ENCODE measurements at places on chromosomes 13 and 19. TPM values are rescaled to one million over a fixed set of nuclear protein-coding genes. Genes with fewer than 3 reads are reported as not detected.

- no peaks in the 10 kb centered on the region for H3K27me3 ChIP-seq
- no peak overlapping the region for H3K4me3 ChIP-seq
- H3K4me1 ChIP-seq, result peaks cover 7% of the 10 kb centered on the region
- no peak overlapping the region for H3K27ac ChIP-seq
- no peak for DNase-seq
Measured at GRCh38 chr19:45547965-45548609, 36.5 kb downstream of the OPA3 start.

- DNase-seq, result no peak
- H3K36me3 ChIP-seq, result no peaks in the 10 kb centered on the region
- H3K4me3 ChIP-seq, result no peak overlapping the region
- no peak overlapping the region for H3K27ac ChIP-seq
- H3K27me3 ChIP-seq, result peaks cover 64% of the 10 kb centered on the region
Measured at GRCh38 chr13:20141238-20142022, 19.4 kb downstream of the GJA3 start.

The MBD3L3 gene
- total RNA-seq, result not detected

The MPV17L2 gene
- 6.3 TPM for total RNA-seq

DNA sequence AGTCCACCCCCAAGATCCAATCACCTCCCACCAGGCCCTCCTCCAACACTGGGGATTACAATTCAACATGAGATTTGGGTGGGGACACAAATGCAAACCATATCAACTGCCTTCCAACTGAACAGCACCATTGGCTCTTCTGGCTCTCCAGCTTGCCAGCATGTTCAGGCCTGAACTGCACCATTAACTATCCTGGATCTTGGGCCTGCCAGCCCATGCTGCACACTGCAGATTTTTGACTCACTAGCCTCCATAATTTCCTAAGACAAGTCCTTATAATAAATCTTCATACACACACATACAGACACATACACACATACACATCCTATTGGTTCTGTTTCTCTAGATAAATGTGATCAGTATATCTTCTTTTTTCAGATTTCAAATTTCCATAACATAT lies 737.1 kb upstream of the SPRY2 start:
- H3K4me3 ChIP-seq, result no peak overlapping the region
- no peaks in the 10 kb centered on the region for H3K36me3 ChIP-seq
- DNase-seq, result no peak
- H3K27me3 ChIP-seq, result no peaks in the 10 kb centered on the region
- no peak overlapping the region for H3K27ac ChIP-seq

- DNase-seq, result no peak
- peaks cover 33% of the 10 kb centered on the region for H3K27me3 ChIP-seq
- H3K36me3 ChIP-seq, result peaks cover 2% of the 10 kb centered on the region
- H3K4me3 ChIP-seq, result no peak overlapping the region
Measured at GRCh38 chr13:23902975-23903905, 5.9 kb upstream of the C1QTNF9B start.

The ZNF829 gene
- total RNA-seq, result 4.3 TPM

DNA sequence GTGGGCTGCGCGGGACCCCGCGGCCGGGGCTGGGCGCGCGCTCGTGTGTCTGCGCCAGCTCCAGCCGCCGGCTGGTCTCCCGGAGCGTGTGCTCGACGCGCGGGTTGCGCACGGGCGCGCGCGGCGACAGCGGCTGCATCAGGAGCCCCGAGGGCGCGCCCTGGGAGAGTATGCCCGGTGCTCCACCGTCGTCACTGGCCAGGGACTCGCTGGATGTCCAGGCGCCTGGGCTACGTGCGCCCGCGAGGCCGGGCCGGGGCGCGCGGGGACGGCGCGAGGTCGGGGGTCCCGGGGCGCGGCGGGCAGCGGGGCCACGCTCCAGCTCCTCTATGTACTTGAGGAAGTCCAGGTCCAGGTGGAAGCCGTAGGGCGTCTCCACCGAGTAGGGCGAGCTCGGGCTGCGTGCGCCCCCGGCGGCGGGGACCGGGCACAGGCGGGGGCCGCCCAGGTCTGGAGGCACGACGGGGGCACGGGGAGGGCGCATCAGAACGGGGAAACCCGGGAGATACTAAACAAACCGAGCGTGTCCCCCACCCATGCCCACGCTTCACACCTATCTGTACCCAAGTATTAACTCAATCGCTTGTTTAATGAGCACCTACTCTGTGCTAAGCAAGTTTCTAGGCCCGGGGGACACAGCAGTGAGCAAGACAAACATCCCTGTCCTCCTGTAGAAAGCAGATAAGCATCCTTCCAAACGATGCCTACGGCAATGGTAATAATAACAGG lies 7.6 kb downstream of the KANK3 start:
- peak overlapping the region; percentile 49 for H3K4me3 ChIP-seq
- no peak overlapping the region for H3K27ac ChIP-seq
- peaks cover 10% of the 10 kb centered on the region for H3K4me1 ChIP-seq

GRCh38 chr13:63299866-63300394 lies 1884.3 kb upstream of the PCDH20 start:
- H3K4me1 ChIP-seq, result no peaks in the 10 kb centered on the region
- H3K36me3 ChIP-seq, result no peaks in the 10 kb centered on the region
- no peak overlapping the region for H3K4me3 ChIP-seq
- no peaks in the 10 kb centered on the region for H3K27me3 ChIP-seq
- DNase-seq, result no peak
- H3K27ac ChIP-seq, result no peak overlapping the region

DNA sequence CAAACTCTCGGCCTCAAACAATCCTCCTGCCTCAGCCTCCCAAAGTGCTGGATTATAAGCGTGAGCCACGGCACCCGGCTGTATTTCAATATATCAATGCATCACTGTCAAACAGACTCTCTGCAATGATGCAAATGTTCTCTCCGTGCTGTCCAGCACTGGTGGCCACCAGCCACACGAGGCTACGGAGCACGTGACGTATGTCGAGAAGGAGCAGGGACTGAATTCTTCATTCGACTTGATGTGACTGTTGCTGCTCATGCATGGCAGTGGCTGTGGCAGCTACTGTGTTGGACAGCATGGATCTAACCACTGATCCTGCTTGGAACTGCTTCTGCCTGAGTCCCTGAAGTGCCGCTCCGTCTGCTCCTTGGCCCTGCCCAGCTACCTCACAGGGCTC lies 9.8 kb downstream of the LRRC4B start:
- H3K27me3 ChIP-seq, result peaks cover 23% of the 10 kb centered on the region
- no peaks in the 10 kb centered on the region for H3K36me3 ChIP-seq
- no peak for DNase-seq
- H3K27ac ChIP-seq, result no peak overlapping the region
- no peak overlapping the region for H3K4me3 ChIP-seq

DNA sequence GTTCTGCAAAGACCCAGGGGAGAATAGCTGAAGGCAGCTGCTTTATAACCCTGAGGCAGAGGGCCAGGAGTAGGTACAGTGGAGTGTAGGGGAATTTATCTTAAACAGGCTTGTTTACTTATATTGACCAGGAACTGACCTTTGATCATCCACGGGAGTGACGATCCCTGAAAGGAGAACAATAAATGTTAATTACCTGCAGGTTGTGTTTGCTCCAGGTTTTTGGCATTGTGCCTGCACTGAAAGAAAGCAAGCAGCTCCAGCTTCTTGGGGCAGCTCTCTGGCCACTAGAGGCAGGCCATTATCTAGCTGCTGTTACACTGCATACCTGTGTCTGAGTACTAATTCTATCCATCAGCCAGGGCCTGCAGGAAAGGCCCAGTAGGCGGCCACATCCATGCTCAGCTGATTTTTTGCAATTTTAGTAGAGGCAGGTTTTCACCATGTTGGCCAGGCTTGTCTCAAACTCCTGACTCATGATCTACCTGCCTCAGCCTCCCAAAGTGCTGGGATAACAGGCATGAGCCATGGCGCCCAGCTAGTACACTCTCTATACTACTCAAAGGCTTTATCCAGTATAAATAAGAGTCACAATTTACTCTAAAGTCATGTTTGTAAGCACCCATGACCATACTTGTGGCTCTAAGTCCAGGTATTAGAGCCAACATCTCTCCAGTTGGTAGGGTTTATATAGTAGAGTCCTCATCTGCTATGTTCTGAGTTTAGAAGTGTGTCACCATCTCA lies 8.5 kb upstream of the ZNF91 start:
- H3K27me3 ChIP-seq, result no peaks in the 10 kb centered on the region
- H3K4me1 ChIP-seq, result no peaks in the 10 kb centered on the region
- no peak for DNase-seq
- no peak overlapping the region for H3K27ac ChIP-seq
- H3K4me3 ChIP-seq, result no peak overlapping the region
- H3K36me3 ChIP-seq, result no peaks in the 10 kb centered on the region

GRCh38 chr13:101152184-101152583 lies 264.1 kb downstream of the NALCN start:
- no peaks in the 10 kb centered on the region for H3K4me1 ChIP-seq
- DNase-seq, result no peak
- H3K27ac ChIP-seq, result no peak overlapping the region
- H3K27me3 ChIP-seq, result peaks cover 37% of the 10 kb centered on the region
- no peaks in the 10 kb centered on the region for H3K36me3 ChIP-seq
- no peak overlapping the region for H3K4me3 ChIP-seq

The ZNF600 gene
- 16.9 TPM for total RNA-seq

The CEACAM3 gene
- not detected for total RNA-seq

The N4BP2L1 gene
- 33.8 TPM for total RNA-seq

Data from activated CD4-positive, alpha-beta memory T cell treated with anti-CD3 and anti-CD28 coated beads, Interleukin-2, amount 10 ng/mL, durations not matched to agents 7 days and 5 days (primary cell).